ENCODE measurements at places on chromosomes 7 and 10. TPM values are rescaled to one million over a fixed set of nuclear protein-coding genes. Genes with fewer than 3 reads are reported as not detected.

- DNase-seq = no peak
Observed at GRCh38 chr7:155965010-155965409, 152.7 kb upstream of the SHH start.

DNA sequence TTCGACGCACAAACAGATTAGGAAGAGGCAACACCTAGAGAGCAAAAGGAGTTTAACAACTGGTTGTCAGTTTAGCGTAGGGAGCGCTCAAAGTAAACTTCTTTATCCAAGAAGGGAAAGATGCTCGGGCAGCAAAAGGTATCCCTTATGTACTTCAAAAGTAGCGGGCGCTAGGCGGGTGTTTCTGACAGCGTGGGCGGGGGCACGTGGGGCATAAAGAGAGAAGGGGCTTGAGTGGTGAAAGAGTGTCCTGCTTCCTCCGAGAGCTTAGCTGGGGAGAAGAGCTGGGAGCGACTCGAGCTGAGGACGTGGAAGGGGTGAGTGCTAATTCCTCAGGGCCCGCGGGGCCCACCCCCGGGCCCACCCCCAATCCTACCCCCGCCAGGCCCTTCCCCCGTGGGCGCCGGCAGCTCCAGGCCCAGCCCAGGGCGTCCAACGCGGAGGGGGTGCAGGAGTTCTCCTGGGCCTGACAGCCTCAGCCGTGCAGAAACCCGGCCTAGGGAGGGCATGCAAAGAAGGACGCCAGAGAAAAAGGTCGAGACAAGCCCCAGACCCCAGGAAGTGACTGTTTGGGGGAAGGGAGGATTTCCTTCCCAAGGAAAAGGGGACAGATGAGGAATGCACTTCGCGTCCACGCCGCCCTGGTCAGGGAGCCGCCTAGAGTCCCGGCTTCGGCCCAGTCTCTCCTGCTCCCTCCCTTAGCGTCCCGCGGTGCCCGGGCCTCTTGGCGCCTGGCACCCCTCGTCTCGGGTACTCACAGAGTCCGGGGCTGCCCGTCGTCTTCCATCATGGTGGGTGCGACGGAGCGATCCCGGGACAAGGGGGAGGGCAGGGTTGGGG lies 868 bp downstream of the TIAL1 start:
- peak; percentile 50 for DNase-seq

- DNase-seq = no peak
Observed at GRCh38 chr7:17506095-17506494, 207.6 kb downstream of the AHR start.

DNA sequence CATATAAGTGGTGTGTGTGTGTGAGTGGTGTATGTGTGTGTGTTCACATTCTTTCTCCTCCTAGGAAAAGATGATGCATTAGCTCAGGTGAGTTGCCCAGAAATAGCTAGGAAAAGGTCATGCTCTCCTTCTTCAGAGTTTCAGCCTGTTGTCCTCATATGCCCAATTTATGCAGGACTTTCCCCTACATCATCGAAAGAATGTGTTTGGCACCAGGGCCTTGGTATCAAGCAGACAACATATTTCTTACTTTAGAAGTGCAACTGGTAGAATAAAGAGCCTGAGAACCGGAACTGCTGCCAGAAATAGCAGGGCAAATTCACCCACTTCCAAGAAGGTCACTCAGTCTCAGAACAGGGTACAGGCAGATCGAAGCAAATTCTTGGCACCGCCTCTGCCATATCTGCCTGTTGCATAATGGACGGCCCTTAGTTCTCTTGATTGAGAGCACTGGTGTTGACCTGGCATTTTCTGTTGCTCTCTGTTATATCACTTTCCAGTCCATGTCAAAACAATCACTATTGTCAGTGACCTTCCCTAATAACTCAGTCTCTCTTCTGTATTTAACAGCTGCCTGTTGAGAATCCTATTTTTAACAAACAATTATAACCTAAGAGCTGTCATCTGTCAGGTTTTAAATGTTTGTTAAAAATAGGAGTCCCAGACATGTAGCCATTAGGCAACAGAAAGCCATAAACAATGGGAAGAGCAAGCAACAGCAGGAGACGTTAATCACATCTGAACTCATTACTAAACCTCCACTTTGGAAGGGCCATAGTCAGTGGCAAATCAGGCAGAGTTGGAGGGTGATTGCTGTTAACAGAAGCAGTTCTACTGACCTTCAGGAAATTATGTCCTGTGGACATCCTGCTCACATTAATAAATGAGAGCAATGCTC lies 20.7 kb downstream of the ADRB1 start:
- no peak for DNase-seq

- peak; percentile 21 for DNase-seq
Observed at GRCh38 chr7:823649-824048, 8.6 kb upstream of the SUN1 start.

GRCh38 chr7:39044489-39044888 lies 66.8 kb downstream of the POU6F2 start:
- no peak for DNase-seq

- no peak for DNase-seq
Observed at GRCh38 chr10:67988606-67989005, 86.5 kb downstream of the HERC4 start.

DNA sequence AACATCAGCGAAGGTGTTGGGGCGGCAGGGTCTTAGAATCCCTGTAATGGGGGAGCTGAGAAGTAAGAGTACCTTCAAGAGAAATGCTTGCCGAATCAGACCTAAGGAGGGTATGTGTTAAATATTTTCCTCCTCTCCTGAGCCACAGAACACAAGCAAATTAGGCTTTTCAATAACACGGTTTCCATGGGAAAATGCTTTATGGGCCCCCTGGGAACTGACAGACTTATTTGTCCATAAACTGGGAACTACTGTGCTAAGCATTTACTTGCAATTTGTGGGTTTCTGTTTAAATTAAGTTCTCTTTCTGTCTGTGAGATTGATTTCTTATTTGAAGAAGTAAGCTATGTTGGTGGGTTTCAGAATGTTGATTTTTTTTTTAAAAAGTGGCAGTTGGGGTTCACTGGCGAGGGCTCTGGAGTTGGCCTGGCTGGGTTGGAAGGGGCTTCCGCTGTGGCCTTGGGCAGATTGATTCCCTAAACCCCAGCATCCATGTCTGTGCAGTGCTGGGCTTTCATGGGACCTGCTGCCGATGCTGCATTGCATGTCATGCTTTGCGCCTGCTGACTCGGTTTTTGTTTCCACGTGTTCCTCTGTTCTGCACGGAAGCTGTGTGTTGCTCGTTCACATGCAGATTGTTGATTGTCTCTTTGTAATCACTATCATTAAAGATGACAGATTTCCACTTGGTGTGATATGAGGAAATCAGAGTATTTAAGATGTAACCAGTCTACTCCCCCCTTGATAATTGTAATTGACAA lies 7.2 kb downstream of the RBM17 start:
- DNase-seq = no peak

- DNase-seq = no peak
Observed at GRCh38 chr7:104951546-104951945, 62.5 kb upstream of the KMT2E start.

GRCh38 chr10:103812432-103812831 lies 42.9 kb downstream of the SH3PXD2A start:
- peak; percentile 92 for DNase-seq

DNA sequence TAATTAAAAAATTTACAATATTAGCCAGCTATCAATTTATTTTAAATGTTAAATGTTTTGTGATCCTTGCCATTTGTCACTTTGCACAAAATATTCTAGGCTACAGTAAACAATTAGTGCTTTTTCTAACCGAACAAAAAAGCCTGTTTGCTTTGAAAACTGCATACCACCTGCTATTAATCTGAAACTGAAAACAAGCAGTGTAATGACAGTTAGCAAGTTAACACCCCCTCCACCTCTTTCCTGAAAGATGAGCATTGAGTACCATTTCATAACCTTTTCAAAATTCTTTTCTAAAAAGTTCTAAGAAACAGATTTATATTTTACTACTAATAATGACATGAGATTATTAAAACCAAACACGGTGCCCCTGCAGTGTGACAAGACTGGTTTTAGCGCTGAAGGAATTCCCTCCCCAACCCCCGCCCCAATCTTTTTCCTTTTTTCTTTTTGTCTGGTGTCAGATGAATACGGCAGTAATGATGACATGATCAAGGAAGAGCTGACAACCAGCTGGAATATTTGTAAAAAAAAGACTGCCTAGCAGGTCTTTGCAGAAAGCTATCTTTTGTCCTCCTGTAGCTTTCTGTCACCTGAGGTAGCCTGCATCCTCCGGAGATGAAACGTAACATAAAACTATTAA lies 175.6 kb downstream of the CHCHD3 start:
- DNase-seq = no peak

- DNase-seq = no peak
Observed at GRCh38 chr10:78042752-78043104, 9.1 kb downstream of the RPS24 start.

- DNase-seq = no peak
Observed at GRCh38 chr10:86931872-86932271, 25.5 kb downstream of the MMRN2 start.

DNA sequence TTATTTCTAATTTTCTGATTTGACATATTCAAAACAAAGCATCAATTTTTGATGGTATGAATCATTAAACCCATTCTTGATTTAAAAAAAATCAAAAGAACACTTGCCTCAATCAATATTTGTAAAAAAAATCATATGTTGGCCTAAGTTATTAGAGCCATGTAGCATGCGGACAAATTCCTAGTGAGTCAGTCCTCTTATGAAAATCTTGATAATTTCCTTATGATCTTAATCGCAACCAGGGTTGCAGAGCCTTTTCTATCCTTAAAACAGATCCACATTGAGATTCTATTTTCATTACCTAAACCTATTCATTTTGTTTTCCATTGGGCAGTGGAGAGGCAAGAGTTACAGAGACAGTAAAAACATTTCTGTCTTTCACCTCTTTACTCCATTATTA lies 203.2 kb downstream of the ARL4A start:
- DNase-seq = no peak

DNA sequence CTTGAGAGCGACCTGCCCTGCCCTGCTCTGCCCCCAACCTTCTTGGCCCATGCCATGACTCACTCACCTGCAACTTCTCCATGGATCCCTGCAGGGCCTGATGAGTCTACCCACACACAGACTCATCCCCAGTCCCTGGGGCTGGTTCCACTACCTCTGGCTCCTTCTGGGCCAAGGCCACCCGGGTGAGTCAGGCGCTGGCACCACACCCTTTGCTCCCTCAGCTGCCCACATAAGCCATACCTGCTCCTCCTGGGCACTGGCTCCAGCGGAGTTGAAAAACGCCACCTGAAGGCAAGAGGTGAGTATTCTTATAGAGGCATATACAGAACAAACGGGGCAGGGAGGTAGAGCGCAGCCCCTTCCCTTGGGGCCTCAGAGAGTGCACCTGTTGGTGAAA lies 16.2 kb upstream of the MTPAP start:
- DNase-seq = no peak

GRCh38 chr10:30738416-30738815 lies 108.9 kb upstream of the LYZL2 start:
- DNase-seq = no peak

- no peak for DNase-seq
Observed at GRCh38 chr7:155917836-155918430, 105.7 kb upstream of the SHH start.

DNA sequence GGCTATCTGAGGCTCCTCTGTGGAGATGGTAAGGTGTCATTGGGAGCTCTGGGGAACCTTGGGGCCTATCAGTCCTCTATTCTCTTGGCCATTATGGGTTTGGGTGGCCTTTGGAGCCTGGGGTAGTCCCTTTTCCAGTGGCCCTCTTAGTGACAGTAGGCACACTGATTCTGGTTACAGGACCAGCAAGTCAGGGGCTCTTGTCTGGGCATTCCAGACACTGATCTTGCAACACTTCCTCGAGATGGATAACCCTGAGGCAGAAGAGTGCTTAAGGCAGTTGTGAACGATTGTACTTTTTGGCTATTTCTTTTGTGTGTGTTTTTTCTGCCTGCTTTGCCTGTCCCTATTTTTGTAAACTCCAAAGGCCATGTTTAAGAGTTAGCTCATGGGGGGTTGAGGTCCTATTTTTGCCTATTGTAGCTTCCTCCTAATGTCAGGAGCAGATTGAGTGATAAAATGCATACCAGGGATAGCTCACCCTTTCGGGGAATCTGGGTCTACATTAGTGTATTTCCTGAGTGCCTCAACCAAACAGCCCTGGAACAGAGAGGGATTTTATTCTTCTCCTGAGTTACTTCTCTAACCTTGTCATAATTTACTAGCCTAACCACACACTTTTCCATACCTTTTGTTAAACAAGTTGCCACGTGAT lies 61.2 kb downstream of the PRKAR2B start:
- DNase-seq = no peak

MAGI2 gene
- total RNA-seq = 5.8 TPM

UCMA gene
- total RNA-seq = not detected

CLIP2 gene
- 38.0 TPM for total RNA-seq

PDE6C gene
- not detected for total RNA-seq

C10orf53 gene
- total RNA-seq = not detected

MAPK8 gene
- total RNA-seq = 50.1 TPM

AOC1 gene
- not detected for total RNA-seq

PIP gene
- total RNA-seq = not detected

WDFY4 gene
- 10.2 TPM for total RNA-seq

C10orf120 gene
- total RNA-seq = not detected

CRHR2 gene
- not detected for total RNA-seq
